ENCODE measurements at places on chromosomes 5 and 9.

- no peak for DNase-seq
These were observed 85.7 kb downstream of the FREM1 start for GRCh38 chr9:14824481-14824880.

- no peak for DNase-seq
These were observed 136.7 kb upstream of the HAPLN1 start for GRCh38 chr5:83857341-83857740.

- no peak for DNase-seq
These were observed 621 bp downstream of the PCDHGA11 start for GRCh38 chr5:141421489-141421855.

- DNase-seq = peak; percentile 43
These were observed 3.4 kb upstream of the F12 start for GRCh38 chr5:177412603-177413233.

GRCh38 chr5:2696156-2696807 lies 55.2 kb downstream of the IRX2 start:
- no peak for DNase-seq

DNA sequence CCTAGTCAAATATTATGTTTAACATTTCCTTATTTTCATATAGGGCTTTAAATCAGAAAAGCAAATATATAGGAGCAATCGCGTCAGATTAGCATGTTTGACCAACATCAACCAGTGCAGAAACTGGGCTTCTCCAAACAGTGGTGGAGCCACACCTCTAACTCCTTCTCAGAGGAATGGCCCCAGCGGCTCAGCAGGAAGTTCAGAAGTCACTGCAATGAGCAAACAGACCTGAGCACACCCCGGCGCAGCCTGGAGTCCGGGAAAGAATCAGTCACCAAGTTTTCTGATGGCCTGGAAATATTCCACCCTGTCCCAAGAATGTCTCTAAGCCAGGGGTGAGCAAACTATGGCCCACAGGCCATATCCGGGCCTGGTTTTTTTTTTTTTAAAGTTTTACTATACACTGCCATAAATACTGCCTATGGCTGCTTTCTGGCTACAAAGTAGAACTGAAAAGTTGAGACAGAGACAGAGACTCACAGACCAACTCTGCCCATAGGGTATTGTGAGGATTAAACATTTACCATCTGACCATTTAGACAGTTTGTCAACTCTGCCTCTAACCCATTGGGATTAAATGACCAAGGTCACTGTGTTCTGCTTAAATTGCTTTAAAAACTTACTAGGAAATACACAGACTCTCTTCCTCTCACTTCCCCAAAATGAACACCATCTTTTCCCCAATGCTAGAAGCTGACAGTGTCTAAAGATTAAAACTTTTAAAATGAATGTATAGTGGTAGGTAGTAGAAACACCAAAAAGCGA lies 5.4 kb downstream of the GOLM1 start:
- no peak for DNase-seq

DNA sequence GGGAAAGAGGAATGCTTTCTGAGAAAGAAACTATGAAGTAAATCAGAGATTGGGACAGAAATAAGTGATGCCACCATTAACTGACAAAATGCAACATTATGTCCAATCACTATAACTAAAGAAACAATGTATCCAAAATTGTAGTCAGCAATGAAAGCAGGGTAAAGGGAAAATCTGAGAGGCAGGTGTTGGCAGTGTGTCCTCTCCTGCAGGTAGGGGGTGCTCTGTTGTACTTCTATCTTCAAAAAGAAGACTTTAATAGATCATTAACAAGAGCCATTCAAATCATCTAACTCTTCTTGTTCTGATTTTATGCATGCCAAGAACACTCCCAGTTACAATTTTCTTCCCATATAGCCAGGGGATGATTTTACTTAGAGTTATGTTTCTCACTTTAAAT lies 1275.7 kb downstream of the PTPRD start:
- DNase-seq = no peak
